HFFc6 (cell line): ENCODE measurements at places on chromosomes 4 and X. TPM values are rescaled to one million over a fixed set of nuclear protein-coding genes. Genes with fewer than 3 reads are reported as not detected.

DNA sequence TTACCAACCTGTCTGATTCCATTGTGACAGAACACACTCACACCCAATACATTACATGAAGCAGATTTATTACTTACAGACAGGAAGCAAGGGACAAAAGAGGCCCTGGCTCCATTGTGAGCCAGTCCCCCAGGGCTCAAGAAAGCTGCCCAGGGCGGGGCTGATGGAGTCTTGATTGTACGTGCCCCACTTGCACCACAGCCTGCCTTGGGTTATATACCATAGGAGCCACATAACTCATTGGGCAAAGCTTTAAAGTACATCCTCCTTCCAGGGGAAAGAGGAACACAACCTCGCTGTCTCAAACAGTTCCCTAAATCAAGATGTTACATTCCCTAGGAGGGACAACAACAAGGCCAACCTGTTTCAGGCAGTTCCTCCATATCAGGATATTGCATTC is 3.4 kb upstream of the ZRSR2 start:
- H3K27me3 ChIP-seq, result no peaks in the 10 kb centered on the region
- peaks cover 10% of the 10 kb centered on the region; the same call in 1 of the 2 replicates for H3K36me3 ChIP-seq
- H3K4me3 ChIP-seq, result no peak overlapping the region
- H3K4me1 ChIP-seq, result no peaks in the 10 kb centered on the region; the same call in 1 of the 2 replicates
- no peak overlapping the region for H3K27ac ChIP-seq
- no peak for DNase-seq

GRCh38 chr4:170014359-170015011 is 11.7 kb downstream of the MFAP3L start:
- no peaks in the 10 kb centered on the region for H3K36me3 ChIP-seq
- no peak overlapping the region for H3K27ac ChIP-seq
- no peak overlapping the region; the same call in 1 of the 2 replicates for H3K4me3 ChIP-seq
- no peak for DNase-seq
- peaks cover 21% of the 10 kb centered on the region for H3K4me1 ChIP-seq

DNA sequence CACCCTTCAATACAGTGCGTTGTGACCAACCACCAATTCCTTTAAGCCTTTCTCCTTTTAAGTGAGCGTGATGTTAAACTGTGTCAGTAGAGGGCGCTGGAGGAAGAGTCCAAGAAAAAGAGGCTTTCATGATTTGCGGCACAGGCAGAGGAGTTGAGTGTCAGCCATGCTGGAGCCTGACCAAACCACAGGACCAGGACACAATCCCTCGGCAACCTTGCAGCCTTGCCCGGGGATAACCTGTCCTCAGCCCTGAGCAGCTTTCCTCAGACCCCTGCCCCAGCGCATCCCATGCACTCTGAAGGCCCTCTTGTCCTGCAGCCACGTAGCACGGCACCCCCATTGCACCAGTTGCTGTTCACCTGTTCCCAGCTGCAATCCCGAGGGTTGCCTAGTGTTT is 53.5 kb upstream of the SMIM31 start:
- H3K27ac ChIP-seq, result no peak overlapping the region
- no peaks in the 10 kb centered on the region for H3K4me1 ChIP-seq
- H3K27me3 ChIP-seq, result no peaks in the 10 kb centered on the region
- no peaks in the 10 kb centered on the region; the same call in 1 of the 2 replicates for H3K36me3 ChIP-seq
- no peak overlapping the region for H3K4me3 ChIP-seq
- DNase-seq, result no peak

The TASL gene
- not detected in 3 replicates for total RNA-seq

The IL15 gene
- 2.0 and 3.8 TPM in 2 replicates for total RNA-seq

GRCh38 chrX:129360175-129360574 is 163.1 kb downstream of the SMARCA1 start:
- no peak overlapping the region for H3K27ac ChIP-seq
- DNase-seq, result peak; percentile 26
- H3K27me3 ChIP-seq, result no peaks in the 10 kb centered on the region
- H3K36me3 ChIP-seq, result no peaks in the 10 kb centered on the region
- H3K4me3 ChIP-seq, result no peak overlapping the region

GRCh38 chrX:41329101-41329500 is 4.9 kb upstream of the DDX3X start:
- no peak for DNase-seq
- 0 out of 2 replicates have a peak, but pooled peaks cover 2% of the 10 kb centered on the region for H3K36me3 ChIP-seq
- H3K4me1 ChIP-seq, result peaks cover 9% of the 10 kb centered on the region; the same call in 1 of the 2 replicates
- peaks cover 5% of the 10 kb centered on the region for H3K27me3 ChIP-seq
- no peak overlapping the region for H3K27ac ChIP-seq
- H3K4me3 ChIP-seq, result no peak overlapping the region

GRCh38 chr4:174930895-174931294 is 12.7 kb downstream of the ADAM29 start:
- no peaks in the 10 kb centered on the region for H3K27me3 ChIP-seq
- H3K4me1 ChIP-seq, result no peaks in the 10 kb centered on the region
- no peak overlapping the region for H3K27ac ChIP-seq
- DNase-seq, result no peak

The GYPB gene
- total RNA-seq, result not detected in 3 replicates

DNA sequence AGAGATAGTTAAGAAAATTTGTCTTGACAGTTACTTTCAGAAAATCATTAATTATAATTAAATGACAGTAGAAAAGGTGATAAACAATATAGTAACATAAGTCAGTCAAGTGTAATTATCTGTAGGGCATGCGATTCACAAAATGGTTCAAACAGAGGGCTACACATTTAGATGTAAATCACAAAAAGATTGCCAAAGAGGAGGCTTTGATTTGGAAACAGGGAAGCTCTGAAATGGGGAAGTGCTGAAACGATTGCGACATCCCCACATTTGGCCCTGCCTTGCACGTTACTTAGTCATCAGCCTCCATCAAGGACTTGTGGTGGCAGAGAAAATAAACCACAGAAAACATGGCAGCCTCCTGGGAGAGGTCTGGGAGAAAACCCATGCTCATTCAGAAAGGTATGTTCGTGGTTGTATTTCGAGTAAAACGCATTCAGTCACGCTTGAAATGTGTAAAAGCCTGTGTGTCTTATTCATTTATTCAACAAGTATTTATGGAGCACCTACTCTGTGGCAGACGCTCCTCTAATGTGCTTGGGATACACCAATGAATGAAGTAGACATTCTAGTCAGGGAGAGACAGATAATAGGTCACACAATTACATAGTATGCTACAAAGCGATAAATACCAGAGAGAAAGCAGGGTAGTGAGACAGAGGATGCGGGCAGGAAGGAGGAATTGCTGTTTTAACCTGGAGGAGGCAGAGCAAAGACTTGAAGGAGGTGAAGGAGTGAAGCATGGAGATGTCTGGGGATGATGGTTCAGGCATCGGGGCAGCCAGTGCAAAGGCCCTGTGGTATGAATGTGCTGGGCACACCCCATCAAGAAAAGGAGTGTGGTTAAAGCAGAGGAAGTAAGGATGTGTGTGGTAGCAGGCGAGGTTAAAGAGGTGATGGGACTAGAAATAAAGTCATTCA is 7.8 kb downstream of the RBM47 start:
- peaks cover 5% of the 10 kb centered on the region for H3K36me3 ChIP-seq
- peak overlapping the region; percentile 75 for H3K27ac ChIP-seq
- peak; percentile 89 for DNase-seq
- peaks cover 2% of the 10 kb centered on the region for H3K27me3 ChIP-seq
- H3K4me3 ChIP-seq, result peak overlapping the region; percentile 39

- no peak for DNase-seq
- H3K4me1 ChIP-seq, result no peaks in the 10 kb centered on the region
- no peaks in the 10 kb centered on the region; the same call in 1 of the 2 replicates for H3K27me3 ChIP-seq
- H3K36me3 ChIP-seq, result no peaks in the 10 kb centered on the region
These were observed 212.1 kb upstream of the GALNTL6 start for GRCh38 chr4:171601091-171601490.

GRCh38 chr4:5992828-5993321 is 25.4 kb downstream of the C4orf50 start:
- DNase-seq, result no peak
- no peaks in the 10 kb centered on the region for H3K36me3 ChIP-seq
- H3K27me3 ChIP-seq, result peaks cover 4% of the 10 kb centered on the region
- H3K27ac ChIP-seq, result no peak overlapping the region

- H3K27ac ChIP-seq, result no peak overlapping the region
- H3K27me3 ChIP-seq, result peaks cover 3% of the 10 kb centered on the region
- H3K36me3 ChIP-seq, result no peaks in the 10 kb centered on the region
- DNase-seq, result no peak
- H3K4me3 ChIP-seq, result no peak overlapping the region
These were observed 364.9 kb downstream of the ZNF674 start for GRCh38 chrX:46180258-46180687.

The TMEM35A gene
- 2.5 to 4.5 TPM (median 3.3 TPM) in 3 replicates for total RNA-seq

The DOCK11 gene
- total RNA-seq, result 15.5 to 18.8 TPM (median 17.8 TPM) in 3 replicates

DNA sequence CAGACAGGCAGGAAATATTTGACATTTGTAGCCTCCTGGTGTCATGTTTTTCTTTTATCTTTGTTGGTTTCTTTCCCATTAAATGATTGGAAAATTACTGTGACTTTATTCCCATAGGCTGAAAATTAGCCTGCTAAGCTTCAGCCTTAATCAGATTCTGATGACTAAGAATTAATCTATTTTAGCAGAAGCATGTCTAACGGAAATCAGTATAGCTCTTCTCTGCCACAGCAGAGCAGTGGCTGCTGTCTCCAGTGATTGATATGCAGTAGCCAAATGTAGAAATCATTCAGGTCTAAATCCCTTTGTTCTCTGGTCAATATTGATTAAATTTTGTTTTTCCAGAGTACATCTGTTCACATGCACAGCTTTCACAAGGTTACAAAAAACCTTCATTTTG is 199.3 kb downstream of the GC start:
- no peak for DNase-seq

DNA sequence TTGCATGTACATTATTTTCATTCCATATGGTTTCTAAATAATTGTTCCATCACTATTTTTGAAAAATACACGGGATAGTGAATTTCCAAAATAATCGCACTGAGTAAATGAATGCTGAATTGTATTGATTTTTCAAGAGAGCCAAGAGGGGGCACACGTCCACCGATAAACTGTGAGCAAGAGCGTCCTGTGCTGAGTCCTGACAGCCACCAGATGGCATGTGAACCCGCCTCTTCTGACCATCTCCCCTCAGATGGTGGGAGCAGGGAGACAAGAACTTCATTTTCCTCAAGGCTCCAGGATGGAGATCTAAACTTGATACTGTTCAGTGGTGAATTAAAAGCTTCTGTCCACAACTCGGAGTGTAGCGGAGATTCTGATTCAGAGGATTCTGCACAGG is 30.6 kb upstream of the IL9R start:
- H3K36me3 ChIP-seq, result no peaks in the 10 kb centered on the region
- peaks cover 4% of the 10 kb centered on the region for H3K27me3 ChIP-seq
- H3K4me3 ChIP-seq, result no peak overlapping the region
- H3K4me1 ChIP-seq, result no peaks in the 10 kb centered on the region
- H3K27ac ChIP-seq, result no peak overlapping the region

The GLOD5 gene
- total RNA-seq, result not detected in 3 replicates

GRCh38 chr4:11704186-11704830 is 275.6 kb upstream of the HS3ST1 start:
- no peak overlapping the region for H3K4me3 ChIP-seq
- H3K27me3 ChIP-seq, result no peaks in the 10 kb centered on the region
- no peak for DNase-seq
- H3K4me1 ChIP-seq, result peaks cover 34% of the 10 kb centered on the region; the same call in 1 of the 2 replicates
- H3K36me3 ChIP-seq, result no peaks in the 10 kb centered on the region
- H3K27ac ChIP-seq, result no peak overlapping the region; the same call in 1 of the 2 replicates

The FHDC1 gene
- total RNA-seq, result 0.30 to 0.51 TPM (median 0.50 TPM) in 3 replicates

DNA sequence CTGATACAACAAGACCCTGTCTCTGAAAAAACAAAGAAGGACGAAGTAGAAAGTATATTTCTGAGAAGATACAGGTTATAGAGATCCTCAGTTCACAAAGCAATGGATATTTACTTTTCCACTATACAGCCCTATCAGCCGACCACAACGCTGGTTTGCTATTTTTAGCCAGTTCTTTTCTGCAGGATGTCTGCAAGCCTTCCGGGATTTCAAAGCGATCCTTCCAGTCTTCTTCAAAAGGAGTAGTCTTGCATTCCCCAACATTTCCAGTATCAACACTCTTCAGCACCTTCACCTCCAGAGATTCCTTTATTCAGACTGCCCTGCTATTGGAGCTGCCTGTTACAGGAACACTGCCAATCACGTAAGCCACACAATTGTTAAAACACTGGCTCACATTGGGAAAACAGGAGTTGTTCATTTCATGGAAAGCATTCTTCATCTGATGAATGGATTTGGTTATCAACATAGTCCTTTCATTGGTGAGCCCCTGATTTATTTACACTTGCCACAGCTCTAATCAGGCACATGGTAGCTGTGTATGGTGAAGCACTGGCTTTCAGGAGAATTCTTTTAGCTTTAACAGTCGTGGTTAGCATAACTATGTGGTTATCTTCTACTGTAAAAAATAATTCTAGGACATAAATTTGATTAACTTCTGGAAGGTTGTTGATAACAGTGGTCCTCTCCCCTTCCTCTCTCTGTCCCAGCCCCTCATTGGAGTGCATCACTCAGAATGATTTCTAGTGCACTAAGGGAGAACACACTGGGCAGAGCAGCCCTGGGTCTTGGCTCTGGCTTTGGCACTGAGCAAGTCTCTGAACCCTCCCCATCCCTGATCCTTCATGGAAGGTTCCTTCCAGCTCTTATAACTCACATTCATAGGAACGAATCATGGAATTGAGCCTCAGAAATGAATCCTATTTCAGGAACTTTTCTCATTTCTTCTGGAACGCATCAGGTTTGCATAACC is 109.9 kb upstream of the SORBS2 start:
- no peak for DNase-seq
- peaks cover 5% of the 10 kb centered on the region; the same call in 1 of the 2 replicates for H3K4me1 ChIP-seq
- H3K36me3 ChIP-seq, result no peaks in the 10 kb centered on the region
- peaks cover 20% of the 10 kb centered on the region for H3K27me3 ChIP-seq

DNA sequence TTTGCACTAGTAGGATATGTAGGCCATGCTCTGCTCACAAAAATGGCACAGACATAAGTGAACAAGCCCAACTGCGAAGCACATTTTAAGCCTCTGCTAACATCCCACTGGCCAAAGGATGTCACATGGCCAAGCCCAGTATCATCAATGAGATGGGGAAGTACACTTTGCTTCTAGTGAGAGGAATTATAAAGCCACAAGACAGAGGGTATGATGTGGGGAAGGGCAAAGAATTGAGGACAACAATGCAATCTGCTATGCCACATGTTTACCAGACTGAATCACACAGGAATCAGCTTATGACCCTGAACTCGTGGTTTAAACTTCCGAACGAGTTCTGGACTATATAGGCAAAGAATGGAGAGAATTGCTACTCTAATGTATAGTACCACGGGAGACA is 39.1 kb downstream of the SUPT20HL1 start:
- peaks cover 30% of the 10 kb centered on the region; the same call in 1 of the 2 replicates for H3K27me3 ChIP-seq
- H3K36me3 ChIP-seq, result no peaks in the 10 kb centered on the region
- DNase-seq, result no peak
- H3K4me1 ChIP-seq, result no peaks in the 10 kb centered on the region
- H3K4me3 ChIP-seq, result no peak overlapping the region
- no peak overlapping the region for H3K27ac ChIP-seq

DNA sequence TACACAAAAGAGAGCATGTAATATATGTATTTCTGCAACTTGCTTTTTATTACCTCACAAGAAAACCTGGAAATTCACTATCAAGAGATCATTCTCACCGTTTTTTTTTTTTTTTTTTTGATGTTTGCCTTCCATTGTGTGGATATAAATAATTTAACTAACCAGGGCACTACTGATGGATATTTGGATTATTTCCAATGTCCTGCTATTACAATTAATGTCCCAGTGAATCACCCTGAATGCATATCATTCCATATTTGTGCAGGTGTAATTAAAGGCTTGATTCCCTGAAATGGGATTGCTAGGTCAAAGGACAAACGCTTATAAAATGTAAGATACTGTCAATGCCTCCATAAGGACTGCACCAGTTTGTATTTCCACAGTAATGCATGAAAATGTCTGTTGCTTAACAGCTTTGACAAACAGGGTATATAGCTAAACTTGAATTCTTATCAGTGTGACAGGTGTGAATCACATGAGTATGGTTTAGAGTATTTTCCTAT is 87.8 kb downstream of the NCAPG start:
- DNase-seq, result no peak
- H3K36me3 ChIP-seq, result peaks cover 5% of the 10 kb centered on the region; the same call in 1 of the 2 replicates
- H3K27ac ChIP-seq, result no peak overlapping the region
- no peak overlapping the region for H3K4me3 ChIP-seq
